ENCODE measurements at places on chromosomes 5 and 9. TPM values are rescaled to one million over a fixed set of nuclear protein-coding genes. Genes with fewer than 3 reads are reported as not detected.

The FOXD4L5 gene
- total RNA-seq = not detected

The TAF11L5 gene
- not detected for total RNA-seq

The KIF20A gene
- 19.7 TPM for total RNA-seq

The GRM6 gene
- not detected for total RNA-seq

The ARSK gene
- total RNA-seq = 3.2 TPM

The CEMIP2 gene
- 55.1 TPM for total RNA-seq

The RACK1 gene
- 2,172 TPM for total RNA-seq

The LAMC3 gene
- total RNA-seq = 0.07 TPM

The SHOC1 gene
- total RNA-seq = not detected

The COL15A1 gene
- total RNA-seq = 0.05 TPM

DNA sequence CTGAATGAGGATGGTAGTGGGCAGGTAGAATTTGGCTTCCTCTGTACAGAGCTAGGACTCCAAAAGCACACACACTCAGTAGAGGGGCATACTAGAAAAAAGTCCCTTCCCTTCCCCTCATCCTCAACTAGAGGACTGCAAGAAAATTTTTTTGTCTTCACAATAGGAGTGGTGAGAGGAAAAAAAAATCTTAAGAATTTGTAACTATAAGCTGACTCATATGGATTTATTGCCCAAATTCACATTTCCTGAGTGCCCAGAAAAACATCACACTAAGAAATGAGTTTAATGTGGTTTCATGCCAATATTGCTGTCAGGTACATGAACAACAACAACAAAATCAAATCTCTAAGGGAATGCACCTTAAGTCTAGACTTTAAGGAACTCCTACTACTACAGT is 43.7 kb downstream of the RANBP6 start:
- no peak overlapping the region for H3K4me3 ChIP-seq
- no peak for DNase-seq
- H3K27me3 ChIP-seq = no peaks in the 10 kb centered on the region
- peaks cover 12% of the 10 kb centered on the region for H3K4me1 ChIP-seq

- no peak for DNase-seq
- no peak overlapping the region for H3K4me3 ChIP-seq
- H3K4me1 ChIP-seq = peaks cover 1% of the 10 kb centered on the region
- H3K27ac ChIP-seq = no peak overlapping the region
Observed at GRCh38 chr9:130994135-130995085, 14.6 kb upstream of the LAMC3 start.

DNA sequence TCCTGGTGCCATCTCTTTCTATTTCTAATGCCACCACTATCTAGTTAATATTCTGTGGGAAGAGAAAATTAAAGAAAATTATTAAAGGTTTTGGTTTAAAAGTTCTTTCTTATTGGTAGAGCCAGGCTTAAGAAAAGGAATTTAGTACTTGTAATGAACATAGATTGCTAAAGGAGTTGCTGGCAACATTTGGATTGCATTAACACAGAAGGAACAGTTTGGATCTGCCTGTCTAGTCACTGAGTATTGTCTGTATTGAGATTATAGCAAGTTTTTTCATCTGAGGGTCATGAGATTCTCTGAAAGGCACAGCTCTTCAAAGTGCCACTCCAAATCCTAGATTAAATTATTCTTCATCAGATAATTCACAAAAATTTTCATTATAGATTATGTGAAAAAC is 32.0 kb downstream of the FSD1L start:
- no peak for DNase-seq
- H3K27ac ChIP-seq = no peak overlapping the region
- peaks cover 5% of the 10 kb centered on the region for H3K4me1 ChIP-seq
- H3K36me3 ChIP-seq = no peaks in the 10 kb centered on the region
- no peak overlapping the region for H3K4me3 ChIP-seq
- no peaks in the 10 kb centered on the region for H3K27me3 ChIP-seq

- no peak for DNase-seq
- H3K27ac ChIP-seq = no peak overlapping the region
- no peaks in the 10 kb centered on the region for H3K36me3 ChIP-seq
- H3K4me3 ChIP-seq = no peak overlapping the region
Observed at GRCh38 chr9:130206579-130206978, 34.4 kb downstream of the NCS1 start.

DNA sequence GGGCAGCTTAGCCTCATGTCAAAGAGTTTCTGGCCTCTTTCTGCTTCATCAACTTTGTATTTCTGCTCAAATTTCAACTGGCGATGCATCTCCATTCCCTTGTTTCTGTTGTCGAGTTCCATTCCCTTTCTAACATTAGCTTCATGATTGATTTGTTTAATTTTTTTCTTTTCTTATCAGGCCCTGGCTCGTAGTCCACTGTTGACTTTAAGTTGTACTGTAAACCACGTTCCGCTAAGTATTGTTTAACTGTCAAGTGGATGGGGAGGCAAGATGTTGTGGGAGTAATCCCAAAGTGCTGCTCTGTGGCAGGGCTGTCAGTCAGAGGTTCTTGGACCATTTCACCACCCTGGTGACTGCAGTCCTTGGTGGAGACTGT is 309.1 kb downstream of the PSAT1 start:
- no peaks in the 10 kb centered on the region for H3K36me3 ChIP-seq
- H3K4me1 ChIP-seq = no peaks in the 10 kb centered on the region
- H3K27ac ChIP-seq = no peak overlapping the region
- H3K27me3 ChIP-seq = no peaks in the 10 kb centered on the region

DNA sequence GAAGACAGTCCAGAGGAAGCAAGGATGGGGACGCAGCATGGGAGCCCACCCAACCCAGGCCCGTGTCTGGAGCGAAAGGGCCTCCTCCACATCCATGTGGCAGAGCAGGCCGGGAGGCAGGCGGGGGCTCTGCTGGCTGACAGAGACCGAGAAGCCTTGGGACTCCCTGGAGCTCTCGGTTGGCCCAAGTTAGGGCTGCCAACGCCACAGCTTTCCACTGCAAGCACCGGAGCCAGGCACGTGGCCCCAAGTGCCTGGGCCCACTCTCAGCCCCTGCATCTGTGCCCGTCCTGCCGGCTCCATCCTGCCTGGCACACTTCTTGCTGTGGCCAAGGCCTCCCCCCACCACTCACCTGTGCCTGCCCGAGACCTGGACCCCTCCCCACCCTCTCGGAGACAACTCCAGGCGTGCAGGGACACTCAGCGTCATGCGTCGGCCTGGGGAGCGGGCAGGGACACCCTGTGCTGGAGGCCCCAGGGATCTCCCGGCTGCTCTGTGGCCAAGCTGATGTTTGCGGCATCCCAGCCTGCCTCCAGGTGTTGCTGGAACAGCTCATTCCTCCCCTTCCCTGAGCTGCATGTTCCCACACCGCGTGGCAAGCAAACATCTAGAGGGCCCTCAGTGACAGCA is 31.5 kb downstream of the SLC6A3 start:
- H3K36me3 ChIP-seq = no peaks in the 10 kb centered on the region
- no peak overlapping the region for H3K4me3 ChIP-seq
- no peak overlapping the region for H3K27ac ChIP-seq
- H3K27me3 ChIP-seq = no peaks in the 10 kb centered on the region

GRCh38 chr9:98983295-98984268 is 39.9 kb downstream of the COL15A1 start:
- H3K4me3 ChIP-seq = no peak overlapping the region
- peaks cover 18% of the 10 kb centered on the region for H3K27me3 ChIP-seq
- H3K36me3 ChIP-seq = no peaks in the 10 kb centered on the region
- H3K27ac ChIP-seq = no peak overlapping the region

GRCh38 chr9:130041648-130042405 is 1.2 kb downstream of the FNBP1 start:
- no peaks in the 10 kb centered on the region for H3K27me3 ChIP-seq
- peak; percentile 81 for DNase-seq
- peaks cover 49% of the 10 kb centered on the region for H3K4me1 ChIP-seq
- peak overlapping the region; percentile 93 for H3K27ac ChIP-seq
- peaks cover 24% of the 10 kb centered on the region for H3K36me3 ChIP-seq

GRCh38 chr5:175638305-175638704 is 19.6 kb upstream of the HRH2 start:
- H3K27ac ChIP-seq = no peak overlapping the region
- peaks cover 10% of the 10 kb centered on the region for H3K27me3 ChIP-seq
- H3K36me3 ChIP-seq = no peaks in the 10 kb centered on the region
- H3K4me1 ChIP-seq = peaks cover 20% of the 10 kb centered on the region
- H3K4me3 ChIP-seq = no peak overlapping the region

DNA sequence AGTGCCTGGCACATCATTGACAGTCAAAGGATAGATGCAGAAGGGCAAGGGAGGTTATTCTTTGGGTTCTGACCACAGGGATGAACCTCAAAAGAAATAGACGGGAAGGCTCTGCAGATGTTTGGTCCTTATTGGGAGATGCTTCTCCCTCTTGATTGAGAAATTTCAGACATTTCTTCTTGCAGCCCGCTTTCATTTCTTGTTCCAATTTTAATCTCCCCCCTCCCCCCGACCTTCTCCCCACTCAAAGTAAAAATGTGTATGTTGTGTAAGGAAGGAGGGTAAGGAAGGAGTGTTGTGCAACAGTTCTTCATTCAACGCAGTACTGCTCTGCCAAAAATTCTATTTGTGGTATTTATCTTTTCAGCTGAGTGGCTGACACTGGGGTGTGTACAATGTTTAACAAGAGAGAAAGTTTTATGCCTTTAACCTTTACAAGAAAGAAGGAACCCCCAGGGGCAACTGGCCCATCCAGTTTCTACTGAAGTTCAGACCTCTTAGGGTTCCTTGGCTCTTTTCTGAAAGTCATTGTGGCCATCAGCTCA is 46.3 kb upstream of the TNFSF15 start:
- peaks cover 12% of the 10 kb centered on the region for H3K4me1 ChIP-seq
- H3K36me3 ChIP-seq = no peaks in the 10 kb centered on the region
- peaks cover 2% of the 10 kb centered on the region for H3K27me3 ChIP-seq
- no peak overlapping the region for H3K4me3 ChIP-seq

Measured in activated CD4-positive, alpha-beta T cell treated with anti-CD3 and anti-CD28 coated beads, Interleukin-2, amount 10 ng/mL, durations not matched to agents 24 days and 14 days (primary cell).